Activated CD8-positive, alpha-beta T cell treated with anti-CD3 and anti-CD28 coated beads for 36 hours (primary cell): ENCODE measurements at places on chromosomes 13 and 19. TPM values are rescaled to one million over a fixed set of nuclear protein-coding genes. Genes with fewer than 3 reads are reported as not detected.

Gene ZNF568
- 9.5 TPM for total RNA-seq

Gene KCTD12
- 14.3 TPM for total RNA-seq

Gene RAX2
- not detected for total RNA-seq

Gene MPHOSPH8
- 26.9 TPM for total RNA-seq

Gene SIGLEC12
- 0.34 TPM for total RNA-seq

Gene FBXO27
- 1.9 TPM for total RNA-seq

Gene SYT3
- total RNA-seq = not detected

Gene SLC46A3
- 3.2 TPM for total RNA-seq

Gene OR7C1
- not detected for total RNA-seq

Gene HSD17B14
- 0.47 TPM for total RNA-seq

Gene ZNF101
- total RNA-seq = 85.2 TPM

Gene A1BG
- 35.2 TPM for total RNA-seq

Gene TLE2
- 3.0 TPM for total RNA-seq

Gene PSG11
- total RNA-seq = not detected

Gene TMEM86B
- total RNA-seq = 5.8 TPM

Gene DACT3
- 5.8 TPM for total RNA-seq

Gene CPAMD8
- total RNA-seq = not detected

Gene LYPD3
- total RNA-seq = 4.4 TPM

Gene ZNF763
- 0.83 TPM for total RNA-seq

Gene CBY2
- total RNA-seq = not detected

Gene IZUMO4
- total RNA-seq = 22.6 TPM

Gene CASP14
- total RNA-seq = not detected

Gene CEACAM1
- 5.3 TPM for total RNA-seq

Gene CEACAM3
- total RNA-seq = not detected

Gene DIAPH3
- 25.4 TPM for total RNA-seq

Gene OR10H5
- not detected for total RNA-seq

Gene ZNF235
- total RNA-seq = 2.7 TPM

Gene ZNF558
- total RNA-seq = 31.3 TPM

Gene PRODH2
- not detected for total RNA-seq

Gene OR4F17
- not detected for total RNA-seq

Gene SYNGR4
- total RNA-seq = not detected

Gene ZNF730
- 2.6 TPM for total RNA-seq

Gene CYP4F2
- not detected for total RNA-seq

Gene PTGER1
- 0.43 TPM for total RNA-seq

Gene ZNF98
- total RNA-seq = not detected

Gene SMAD9
- 0.11 TPM for total RNA-seq

Gene ETV2
- total RNA-seq = 1.4 TPM

Gene CGB7
- total RNA-seq = not detected

Gene LRP3
- 0.31 TPM for total RNA-seq

Gene ZIK1
- total RNA-seq = 6.5 TPM

Gene ZNF99
- total RNA-seq = not detected

Gene TMPRSS9
- not detected for total RNA-seq

Gene VSIG10L
- total RNA-seq = 3.6 TPM
